ENCODE measurements at places on chromosomes 16 and 17. TPM values are rescaled to one million over a fixed set of nuclear protein-coding genes. Genes with fewer than 3 reads are reported as not detected.

DNA sequence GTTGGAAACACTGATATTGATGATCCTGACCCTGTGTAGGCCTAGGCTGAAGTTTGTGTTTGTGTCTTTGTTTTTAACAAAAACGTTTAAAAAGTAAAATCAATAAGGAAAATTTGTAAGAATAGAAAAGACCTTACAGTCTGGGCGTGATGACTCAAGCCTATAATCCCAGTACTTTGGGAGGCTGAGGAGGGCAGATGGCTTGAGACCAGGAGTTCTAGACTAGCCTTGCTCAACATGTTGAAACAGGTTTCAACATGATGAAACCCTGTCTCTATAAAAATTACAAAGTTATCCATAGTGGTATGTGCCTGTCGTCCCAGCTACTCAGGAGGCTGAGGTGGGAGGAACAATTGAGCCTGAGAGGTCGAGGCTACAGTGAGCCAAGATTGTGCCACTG lies 18.3 kb upstream of the TOM1L1 start:
- DNase-seq: no peak

Gene FOXJ1
- total RNA-seq: 1.2 TPM

GRCh38 chr16:6690741-6691140 lies 641.9 kb upstream of the RBFOX1 start:
- no peak for DNase-seq

GRCh38 chr16:4283441-4283840 lies 10.6 kb upstream of the TFAP4 start:
- no peak for DNase-seq

Gene GRIN2A
- total RNA-seq: 121 TPM

Gene HBA1
- 236 TPM for total RNA-seq

DNA sequence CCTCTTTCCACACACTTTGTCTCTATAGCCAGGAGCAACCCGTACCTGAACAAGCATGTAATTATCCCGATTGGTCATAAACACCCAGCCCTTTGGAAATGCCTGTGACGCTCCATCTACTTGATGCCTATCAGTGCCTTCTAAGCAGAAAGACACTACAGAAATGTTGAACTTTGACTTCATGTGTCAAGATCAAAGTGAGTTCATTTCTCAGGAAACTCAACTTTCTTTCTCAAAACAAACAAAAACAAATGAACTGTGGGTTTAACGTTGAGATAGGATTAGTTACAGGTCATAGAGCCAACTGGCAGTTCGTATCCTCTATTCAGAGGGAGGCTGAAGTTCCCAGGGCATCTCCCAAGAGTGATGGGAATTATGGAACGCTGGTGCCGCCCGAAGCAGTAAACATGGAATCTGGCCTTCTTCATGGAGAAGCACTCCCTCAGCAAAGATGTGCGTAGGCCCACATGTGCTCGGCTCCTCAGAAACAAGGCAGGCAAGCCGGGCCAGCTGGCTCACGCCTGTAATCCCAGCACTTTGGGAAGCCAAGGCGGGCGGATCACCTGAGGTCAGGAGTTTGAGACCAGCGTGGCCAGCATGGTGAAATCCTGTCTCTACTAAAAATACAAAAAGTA lies 9.5 kb downstream of the SLC6A4 start:
- no peak for DNase-seq

DNA sequence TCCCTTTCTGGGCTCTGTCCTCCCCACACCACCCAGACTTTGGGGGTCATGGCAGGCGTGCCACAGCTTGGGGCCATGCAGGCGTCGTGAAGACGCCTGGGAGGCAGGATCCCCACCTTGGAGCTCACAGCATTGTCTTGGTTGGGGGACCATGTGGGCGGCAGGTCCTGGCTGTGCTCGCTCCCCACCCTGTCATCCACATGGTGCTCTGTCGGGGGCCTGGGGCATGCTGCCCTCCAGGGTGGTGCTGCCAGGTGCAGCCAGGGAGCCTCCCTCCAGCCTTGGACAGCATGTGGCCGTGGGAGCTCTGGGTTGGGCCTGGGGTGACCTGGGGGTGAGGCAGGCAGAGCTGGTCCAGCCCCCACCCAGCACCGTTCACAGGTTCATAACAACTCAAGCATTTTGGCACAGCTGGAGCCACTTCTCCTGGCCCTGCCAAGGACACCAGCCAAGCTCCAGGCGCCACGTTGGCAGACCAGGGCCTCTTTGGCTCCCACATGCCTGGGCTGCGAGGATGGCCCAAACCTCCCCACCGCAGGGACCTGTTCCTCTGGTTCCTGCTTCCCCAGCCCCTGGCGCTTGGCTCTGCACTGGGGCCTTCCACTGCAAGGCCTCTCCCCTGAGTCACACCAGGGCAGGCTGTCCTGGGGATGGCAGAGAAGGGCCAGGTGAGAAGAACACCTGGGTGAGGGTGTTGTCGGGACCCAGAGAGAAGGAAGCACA lies 15.1 kb upstream of the ATP6V0C start:
- DNase-seq: no peak

Data from dorsolateral prefrontal cortex (tissue), 122 donors.